ENCODE measurements at places on chromosomes 4 and X.

GRCh38 chrX:2960861-2961515, 31.8 kb upstream of the ARSD start:
- no peak for DNase-seq

DNA sequence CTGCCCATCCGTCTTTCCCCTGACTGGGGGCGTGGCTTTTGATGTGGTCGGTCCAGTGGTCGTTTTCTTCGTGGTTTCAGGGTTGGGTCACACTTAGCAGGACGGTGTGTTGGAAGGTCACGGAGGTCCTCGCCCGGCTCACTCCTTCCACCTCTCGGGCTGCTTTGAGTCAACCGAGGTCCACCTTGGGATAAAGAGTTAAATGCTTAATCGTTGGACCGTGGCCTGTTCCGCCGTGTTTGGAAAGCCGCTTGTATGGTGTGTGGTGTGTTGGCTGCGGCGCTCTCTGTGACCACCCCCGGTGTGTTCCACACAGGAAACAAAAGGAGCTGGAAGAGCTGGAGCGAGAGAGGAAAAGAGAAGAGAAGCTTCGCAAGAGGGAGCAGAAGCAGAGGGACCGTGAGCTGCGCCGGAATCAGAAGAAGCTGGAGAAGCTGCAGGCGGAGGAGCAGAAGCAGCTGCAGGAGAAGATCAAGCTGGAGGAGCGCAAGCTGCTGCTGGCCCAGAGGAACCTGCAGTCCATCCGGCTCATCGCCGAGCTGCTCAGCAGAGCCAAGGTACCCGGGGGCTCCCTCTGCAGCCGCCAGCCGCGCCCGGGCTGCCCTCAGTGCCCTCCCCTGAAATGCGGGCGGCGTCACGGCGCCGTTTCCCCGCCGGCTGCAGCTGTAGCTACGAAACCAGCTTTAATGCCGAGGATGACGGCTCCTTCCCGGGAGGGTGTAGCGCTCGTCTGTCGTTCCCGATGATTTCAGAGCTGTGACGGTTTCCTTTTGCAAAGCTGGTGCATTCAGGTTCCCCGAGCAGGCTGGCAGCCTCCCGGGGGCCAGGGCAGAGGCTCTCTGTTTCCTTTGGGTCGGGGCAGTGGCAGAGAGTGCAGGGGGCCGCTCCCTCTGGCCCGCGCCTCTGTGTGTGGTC, 7.7 kb downstream of the AKAP17A start:
- no peak for DNase-seq

DNA sequence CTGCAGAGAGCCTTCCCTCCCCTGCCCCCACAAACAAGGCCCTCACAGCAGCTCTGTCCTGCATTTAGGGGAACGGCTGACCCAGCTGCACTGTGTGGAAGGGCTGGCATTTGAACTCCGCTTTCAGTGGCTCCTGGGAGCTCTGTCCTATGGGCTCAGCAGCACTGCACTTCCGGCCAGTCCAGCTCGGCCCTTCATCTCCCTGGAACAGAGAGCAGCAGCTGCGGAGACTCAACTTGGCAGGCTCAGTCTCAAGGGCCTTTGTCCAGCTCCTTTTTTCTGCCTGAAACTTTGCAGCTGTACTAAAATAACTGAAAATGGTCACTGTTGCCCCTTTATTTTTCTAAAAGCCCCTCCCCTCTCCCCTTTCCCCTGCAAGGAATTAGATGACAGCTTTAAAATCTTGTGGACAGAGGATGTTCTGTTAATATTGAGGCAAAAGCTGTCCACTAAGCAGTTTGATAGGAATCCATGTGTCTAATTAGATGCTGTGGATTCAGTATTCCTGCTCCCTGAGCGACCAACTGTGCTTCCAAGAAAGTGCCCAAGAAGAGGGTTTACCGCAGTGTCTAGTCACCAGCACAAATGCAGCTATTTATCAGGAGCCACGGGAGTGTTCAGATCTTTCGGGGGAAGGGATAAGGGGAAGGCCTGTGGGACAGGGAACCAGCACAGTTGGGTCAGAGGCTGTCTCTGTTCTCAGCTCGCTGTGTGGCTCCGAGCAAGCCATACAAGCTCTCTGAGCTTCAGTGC, 133.1 kb downstream of the AFAP1 start:
- no peak for DNase-seq

- DNase-seq, result no peak
Measured at GRCh38 chr4:57214654-57215411, 104.6 kb upstream of the IGFBP7 start.

DNA sequence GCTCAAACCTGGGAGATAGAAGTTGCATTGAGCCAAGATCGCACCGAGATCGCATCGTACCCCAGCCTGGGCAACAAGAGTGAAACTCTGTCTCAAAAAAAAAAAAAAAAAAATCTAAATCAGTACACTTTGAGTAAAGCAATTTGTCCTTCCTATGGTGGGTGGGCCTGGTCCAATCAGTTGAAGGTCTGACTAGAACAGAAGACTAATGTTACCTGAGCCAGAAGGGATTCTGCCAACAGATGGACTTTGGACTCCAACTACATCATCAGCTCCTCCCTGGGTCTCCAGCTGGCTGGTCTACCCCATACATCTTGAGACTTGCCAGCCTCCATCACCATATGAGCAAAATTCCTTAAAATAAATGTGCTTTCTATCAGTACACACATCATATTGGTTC, 155.2 kb downstream of the DHRSX start:
- DNase-seq, result no peak

Measured in activated CD4-positive, alpha-beta T cell treated with anti-CD3 and anti-CD28 coated beads, Interleukin-2, amount 50 U/mL, for 48 hours (primary cell).